ENCODE measurements at places on chromosomes 7 and 10. TPM values are rescaled to one million over a fixed set of nuclear protein-coding genes. Genes with fewer than 3 reads are reported as not detected.

Gene CFAP69
- total RNA-seq = 6.6 TPM

Gene SVIL
- total RNA-seq = 27.2 TPM

Gene ARL3
- total RNA-seq = 2.5 TPM

Gene EFCAB10
- 0.18 TPM for total RNA-seq

Gene DNAH11
- total RNA-seq = 5.2 TPM

Gene NEUROG3
- total RNA-seq = not detected

Gene NUTM2B
- 1.4 TPM for total RNA-seq

Gene SH3PXD2A
- 2.9 TPM for total RNA-seq

Gene GRM3
- not detected for total RNA-seq

Gene SPDYE2
- not detected for total RNA-seq

Gene SEMA3A
- total RNA-seq = 16.9 TPM

Gene POLL
- 13.1 TPM for total RNA-seq

Gene KLLN
- total RNA-seq = 0.23 TPM

Gene SFTPD
- not detected for total RNA-seq

Gene PHKG1
- total RNA-seq = 0.75 TPM

Gene FAM241B
- 37.5 TPM for total RNA-seq

Gene ICA1
- total RNA-seq = 3.2 TPM

Gene NYAP1
- 1.9 TPM for total RNA-seq

Gene EPHA1
- 46.4 TPM for total RNA-seq

Gene ADIRF
- 259 TPM for total RNA-seq

Gene AKAP9
- total RNA-seq = 24.9 TPM

Gene SYNPO2L
- total RNA-seq = not detected

Gene SLC39A12
- total RNA-seq = not detected

Gene SPDYE6
- total RNA-seq = not detected

Gene LIPK
- not detected for total RNA-seq

Gene MEPCE
- 35.1 TPM for total RNA-seq

Gene CPXM2
- total RNA-seq = not detected

Gene CPA4
- total RNA-seq = 10.1 TPM

Gene CYCS
- total RNA-seq = 101 TPM

Gene CALHM3
- 4.1 TPM for total RNA-seq

Gene SLK
- 20.2 TPM for total RNA-seq

Gene SPDYE11
- not detected for total RNA-seq

Gene LRRC18
- total RNA-seq = not detected

Gene GJD4
- 0.33 TPM for total RNA-seq

Data from PC-3 (cell line).